ENCODE measurements at places on chromosomes 7 and 10.

DNA sequence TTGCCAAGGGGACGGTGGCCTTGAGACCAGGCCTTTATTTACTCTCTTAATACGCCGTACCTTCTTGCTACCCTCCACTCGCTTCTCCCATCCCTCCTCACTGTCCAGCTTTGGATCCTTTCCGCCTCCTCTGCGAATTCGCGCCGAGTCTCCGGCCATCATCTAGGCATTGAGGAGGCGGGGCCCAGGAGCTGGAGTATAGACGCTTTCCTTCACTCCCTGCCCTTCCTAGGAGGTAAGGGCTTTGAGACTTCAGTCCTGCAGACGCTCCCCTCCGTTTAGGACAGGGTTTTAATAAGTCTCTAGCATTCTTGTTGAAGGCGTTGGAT is 538 bp downstream of the TFAM start:
- no peak for DNase-seq

GRCh38 chr10:450463-450862 is 239.0 kb downstream of the DIP2C start:
- DNase-seq, result no peak

GRCh38 chr7:7257899-7258692 is 75.8 kb downstream of the C1GALT1 start:
- no peak for DNase-seq

DNA sequence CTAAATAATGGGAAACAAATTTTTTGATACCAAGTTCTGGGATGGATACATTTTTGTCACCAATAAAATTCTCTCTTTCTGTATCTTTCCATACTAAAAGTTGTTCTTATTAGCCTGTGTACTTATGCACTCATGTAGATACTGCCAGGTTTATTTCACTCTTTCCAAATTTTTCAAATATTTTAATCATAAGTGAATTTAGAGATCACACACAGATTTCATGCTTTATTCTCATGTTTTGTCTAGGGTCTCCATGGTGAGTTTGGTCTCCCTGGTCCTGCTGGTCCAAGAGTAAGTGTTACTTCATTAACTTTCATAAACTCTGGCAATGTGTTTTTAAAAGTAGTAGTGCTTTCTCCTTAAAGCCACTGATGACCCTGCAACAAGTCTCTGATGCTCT is 20.3 kb downstream of the COL1A2 start:
- DNase-seq, result no peak

DNA sequence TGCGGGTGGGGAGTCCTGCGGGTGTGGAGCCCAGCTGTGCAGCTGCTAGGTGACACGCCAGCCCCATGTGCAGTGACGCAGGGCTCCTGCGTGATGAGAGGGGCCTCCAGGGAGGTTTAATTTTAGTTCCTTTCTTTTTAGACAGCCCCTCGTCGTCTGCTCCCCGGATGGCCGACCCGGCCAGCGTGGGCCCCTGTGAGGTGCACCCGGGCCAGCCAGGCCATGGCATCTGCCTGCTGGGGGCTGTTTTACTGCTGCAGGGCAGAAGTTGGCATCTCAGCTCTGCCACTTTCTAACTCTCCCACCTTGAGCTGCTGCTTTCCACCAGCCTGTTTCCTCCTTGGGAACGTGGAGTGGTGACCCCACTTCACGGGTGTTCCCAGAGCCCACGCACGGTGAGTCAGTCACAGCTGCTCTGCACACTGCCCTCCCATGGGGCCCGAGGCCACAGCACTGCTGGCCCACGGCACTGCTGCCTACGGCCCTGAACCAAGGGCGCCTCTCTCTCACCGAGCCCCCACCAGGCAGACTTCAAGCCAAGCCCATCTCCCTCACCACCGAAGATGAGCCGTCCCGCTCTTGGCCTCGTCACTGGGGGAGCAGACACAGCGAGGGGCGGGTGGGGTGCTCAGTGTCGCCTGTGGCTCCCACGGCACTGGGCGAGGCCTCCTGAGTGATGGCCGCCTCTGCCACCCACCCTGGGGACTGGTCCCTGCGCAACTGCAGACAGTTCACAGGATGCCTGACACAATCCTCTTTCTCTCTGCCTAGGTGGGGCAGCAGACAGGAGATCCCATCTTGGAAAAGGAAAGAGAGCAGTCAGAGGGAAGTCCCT is 21.3 kb downstream of the CYP2W1 start:
- DNase-seq, result no peak

GRCh38 chr7:76327610-76328009 is 25.1 kb downstream of the HSPB1 start:
- DNase-seq, result no peak

DNA sequence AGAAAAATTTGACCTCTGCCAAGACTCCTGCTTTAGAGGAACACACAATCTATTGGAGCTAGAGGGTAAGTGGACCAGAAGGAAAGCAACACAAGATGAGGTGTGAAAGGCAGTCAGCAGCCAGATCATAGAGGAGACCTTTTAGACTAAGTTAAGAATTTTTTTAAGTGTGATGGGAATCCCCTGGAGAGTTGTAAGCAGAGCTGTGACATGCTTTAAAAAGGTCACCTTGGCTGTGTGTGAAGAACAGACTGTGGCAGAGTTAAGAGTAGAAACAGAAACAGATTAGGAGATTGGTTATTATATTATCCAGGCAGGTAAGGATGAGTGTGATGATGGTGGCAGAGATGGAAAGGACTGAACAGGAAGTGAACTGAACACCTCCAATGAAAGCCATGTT is 23.5 kb downstream of the CPEB3 start:
- DNase-seq, result no peak

- no peak for DNase-seq
Measured at GRCh38 chr10:6928586-6928985, 348.5 kb upstream of the PRKCQ start.

GRCh38 chr10:120456143-120456625 is 843 bp upstream of the PLPP4 start:
- DNase-seq, result no peak

DNA sequence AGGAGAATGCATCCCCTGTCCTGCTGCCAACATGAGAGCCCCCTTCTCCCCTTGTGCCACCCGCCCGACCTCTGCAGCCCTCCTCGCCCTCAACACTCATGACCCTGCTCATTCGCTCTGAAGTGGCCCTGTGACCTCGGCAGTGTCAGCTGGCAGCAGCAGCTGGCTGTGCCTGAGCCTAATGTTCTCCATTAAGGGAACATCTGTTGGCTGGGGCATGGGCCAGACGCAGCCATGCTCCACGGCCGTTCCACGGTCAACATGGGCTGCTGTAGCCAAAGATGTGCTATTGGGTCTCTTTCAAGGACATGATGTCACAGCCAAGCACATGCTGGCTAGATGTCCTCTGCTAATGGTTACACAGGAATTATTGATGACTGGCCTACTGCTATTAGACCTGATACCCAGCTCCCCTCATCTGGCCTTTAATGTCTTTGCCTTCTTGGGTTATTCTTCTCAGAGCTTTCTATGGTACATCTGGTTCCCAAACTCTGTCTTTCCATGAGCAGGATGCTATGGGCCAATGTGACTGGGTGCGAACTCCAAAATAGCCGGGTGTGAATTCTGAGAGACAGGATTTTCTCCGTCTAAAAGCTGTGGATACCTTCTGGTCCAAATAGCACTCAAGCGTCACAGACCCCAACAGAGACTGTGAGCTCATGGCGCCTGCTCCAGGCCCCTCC is 22.4 kb downstream of the ADCYAP1R1 start:
- DNase-seq, result no peak

- DNase-seq, result no peak
Measured at GRCh38 chr7:95526128-95526738, 40.5 kb downstream of the ASB4 start.

DNA sequence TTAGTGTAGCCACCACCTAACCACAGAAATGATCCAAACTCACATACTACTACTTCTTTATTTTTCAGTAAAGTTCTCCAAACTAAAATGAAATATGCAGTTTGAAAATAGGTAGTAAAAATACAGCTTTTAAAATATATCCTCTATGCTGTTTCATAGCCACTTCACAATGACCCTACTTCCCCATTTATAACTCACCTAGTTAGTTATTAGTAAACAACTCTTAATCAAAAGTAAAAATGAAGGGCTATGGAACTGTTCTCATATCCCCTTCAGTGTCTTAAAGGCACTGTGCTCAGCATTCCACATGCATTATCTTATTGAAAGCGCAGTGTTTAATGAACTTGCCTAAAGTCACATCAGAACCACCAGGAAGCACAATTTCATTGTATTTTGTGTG is 43.5 kb downstream of the KMT2C start:
- DNase-seq, result no peak

- DNase-seq, result no peak
Measured at GRCh38 chr7:69677054-69677852, 79.0 kb downstream of the AUTS2 start.
